Esophagus muscularis mucosa (tissue), 4 donors: ENCODE measurements at places on chromosomes 1 and 21. TPM values are rescaled to one million over a fixed set of nuclear protein-coding genes. Genes with fewer than 3 reads are reported as not detected.
A peak's percentile ranks its signal among the peaks of the same experiment; 100 is the strongest.

DNA sequence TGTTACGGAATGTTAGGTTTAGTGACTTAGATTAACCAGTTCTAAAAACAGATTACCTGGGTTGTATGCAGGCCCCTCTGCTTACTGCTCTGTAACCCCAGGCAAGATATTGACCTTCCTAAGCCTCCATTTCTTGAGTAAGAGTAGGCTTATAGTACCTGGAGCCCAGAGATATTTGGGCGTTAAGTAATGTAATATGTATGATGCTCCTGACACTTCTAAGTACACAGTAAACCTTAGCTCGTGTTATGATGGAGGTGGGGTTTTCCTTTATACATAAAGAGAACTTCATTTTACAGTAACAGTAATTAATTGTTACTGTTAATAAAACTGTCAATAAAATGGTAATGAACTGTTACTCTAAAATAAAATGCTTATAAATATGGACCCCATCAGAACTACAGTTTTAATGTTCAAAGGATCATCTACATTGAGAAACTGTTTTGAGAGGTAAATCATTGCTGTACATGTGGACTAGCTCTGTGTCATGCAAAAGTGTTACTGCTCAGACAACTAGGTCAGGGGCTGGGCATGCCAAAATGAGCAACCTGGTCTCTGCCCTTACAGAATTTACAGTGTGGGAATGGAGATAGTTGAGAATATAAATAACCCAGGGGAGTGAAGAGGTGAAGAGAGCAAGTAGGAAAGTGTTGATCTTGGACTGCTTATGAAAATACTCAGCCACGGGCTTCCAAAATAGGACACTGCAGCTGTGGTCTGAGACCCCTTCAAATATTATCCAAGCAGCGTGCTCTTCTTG lies 26.6 kb downstream of the LRRC8C start:
- H3K4me3 ChIP-seq: no peak overlapping the region
- H3K27me3 ChIP-seq: no peaks in the 10 kb centered on the region
- no peaks in the 10 kb centered on the region for H3K36me3 ChIP-seq
- H3K27ac ChIP-seq: no peak overlapping the region

MCOLN3 gene
- total RNA-seq: 1.3 TPM

ATP6V1G3 gene
- not detected for total RNA-seq

GRCh38 chr1:237152506-237153335 lies 110.7 kb downstream of the RYR2 start:
- H3K4me1 ChIP-seq: peaks cover 46% of the 10 kb centered on the region
- DNase-seq: no peak
- no peaks in the 10 kb centered on the region for H3K27me3 ChIP-seq
- no peak overlapping the region for H3K4me3 ChIP-seq
- H3K27ac ChIP-seq: no peak overlapping the region

DNA sequence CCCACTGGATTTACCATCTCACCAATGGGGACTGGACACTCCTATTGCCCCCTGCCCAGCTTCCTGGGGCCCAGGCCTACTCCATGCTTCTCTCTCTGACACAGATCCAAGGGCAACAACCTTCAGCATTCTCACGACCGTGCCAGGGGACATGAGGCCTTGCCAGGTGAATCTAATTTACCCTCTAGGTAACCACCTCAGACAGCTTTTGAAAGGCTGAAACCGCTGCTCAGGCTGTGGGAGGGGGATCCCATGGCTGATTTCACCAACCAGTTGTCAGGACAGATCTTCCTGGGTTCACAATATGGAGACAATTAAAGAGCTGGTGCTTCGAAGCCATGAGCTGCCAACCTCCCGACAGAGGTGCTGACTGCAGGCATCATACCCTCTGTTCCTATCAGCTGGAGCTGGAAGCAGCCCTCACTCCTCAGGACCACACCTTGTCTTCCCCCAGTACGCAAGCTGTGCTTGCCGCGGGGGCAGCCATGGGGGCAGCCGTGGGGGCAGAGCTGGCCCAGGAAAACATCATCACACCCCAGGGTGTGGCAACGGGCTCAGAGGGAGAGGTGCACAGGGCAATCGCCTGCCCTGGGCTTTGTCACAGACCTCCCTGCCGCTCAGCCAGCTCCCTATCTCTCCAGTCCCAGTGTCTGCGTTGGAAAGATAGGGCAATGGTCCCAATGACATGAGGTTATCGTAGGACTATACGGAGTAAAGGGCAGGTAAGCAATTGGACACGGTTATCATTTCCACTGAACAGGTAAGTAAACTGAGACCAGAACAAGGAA lies 120.2 kb downstream of the DMRTB1 start:
- DNase-seq: no peak
- H3K4me3 ChIP-seq: no peak overlapping the region
- H3K27me3 ChIP-seq: no peaks in the 10 kb centered on the region
- no peak overlapping the region for H3K27ac ChIP-seq
- no peaks in the 10 kb centered on the region for H3K36me3 ChIP-seq
- H3K4me1 ChIP-seq: no peaks in the 10 kb centered on the region

PLEKHN1 gene
- total RNA-seq: not detected

PTGFRN gene
- 109 TPM for total RNA-seq

DNA sequence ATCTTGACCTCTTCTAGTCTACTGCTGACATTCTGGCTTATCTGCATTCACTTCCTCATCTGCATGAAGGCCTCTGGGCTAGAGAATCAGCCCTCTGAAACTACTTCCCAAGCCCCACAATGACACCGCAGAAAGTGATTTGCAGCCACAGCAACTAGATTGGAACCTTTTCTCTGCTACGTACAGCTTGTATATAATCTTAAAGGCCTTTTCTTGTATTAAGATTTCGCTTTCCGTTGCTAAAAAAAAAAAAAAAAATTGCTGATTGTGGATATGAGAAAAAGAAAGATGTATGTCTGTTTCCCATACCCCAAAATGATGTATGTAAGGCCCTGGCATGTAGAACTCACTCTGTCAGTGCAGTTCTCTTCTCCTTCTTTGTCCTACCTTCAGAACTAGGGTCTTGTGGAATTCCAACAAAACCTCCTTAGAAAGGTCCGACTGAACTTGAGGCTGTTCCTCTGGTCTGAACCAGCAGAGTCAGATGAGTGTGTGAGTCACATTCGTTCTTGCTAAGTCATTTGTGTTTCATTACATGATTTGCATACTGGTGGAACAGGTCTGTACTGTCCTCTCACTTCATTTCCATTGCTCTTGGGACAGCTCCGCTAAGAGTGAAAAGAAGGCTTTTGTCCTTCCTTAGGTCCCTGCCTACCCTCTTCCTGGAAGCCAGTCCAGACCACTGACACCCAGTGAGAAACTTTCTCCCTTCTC lies 62.7 kb downstream of the PLPP3 start:
- peaks cover 70% of the 10 kb centered on the region for H3K36me3 ChIP-seq
- H3K27ac ChIP-seq: no peak overlapping the region
- H3K4me1 ChIP-seq: peaks cover 41% of the 10 kb centered on the region
- no peak for DNase-seq
- H3K4me3 ChIP-seq: no peak overlapping the region

- no peak for DNase-seq
- peaks cover 26% of the 10 kb centered on the region for H3K4me1 ChIP-seq
- peaks cover 24% of the 10 kb centered on the region for H3K36me3 ChIP-seq
- peak within 1 kb of the TSS; percentile 81 for H3K27ac ChIP-seq
- H3K27me3 ChIP-seq: peaks cover 44% of the 10 kb centered on the region
These were observed at the start of gene MMP23B for GRCh38 chr1:1631782-1632420. Gene MMP23B (plus strand): TSS chr1:1632173. CDS start chr1:1632219, 46 bp downstream.

DNA sequence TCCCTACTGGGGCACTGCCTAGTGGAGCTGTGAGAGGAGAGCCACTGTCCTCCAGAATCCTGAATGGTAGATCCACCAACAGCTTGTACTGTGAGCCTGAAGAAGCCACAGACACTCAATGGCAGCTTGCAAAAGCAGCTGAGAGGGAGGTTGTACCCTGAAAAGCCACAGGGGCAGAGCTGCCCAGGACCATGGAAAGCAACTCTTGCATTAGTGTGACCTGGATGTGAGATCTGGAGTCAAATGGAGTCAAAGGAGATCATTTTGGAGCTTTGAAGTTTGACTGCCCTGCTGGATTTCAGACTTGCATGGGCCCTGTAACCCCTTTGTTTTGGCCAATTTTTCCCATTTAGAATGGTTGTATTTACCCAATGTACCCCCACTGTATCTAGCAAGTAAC lies 871.4 kb upstream of the PRMT6 start:
- H3K27me3 ChIP-seq: no peaks in the 10 kb centered on the region
- DNase-seq: no peak
- no peak overlapping the region for H3K4me3 ChIP-seq
- H3K4me1 ChIP-seq: no peaks in the 10 kb centered on the region
- no peaks in the 10 kb centered on the region for H3K36me3 ChIP-seq

PLEKHG5 gene
- 18.1 TPM for total RNA-seq
